CD4-positive, alpha-beta T cell treated with Interleukin-2 at 100 ng/mL for 4 hours (primary cell): ENCODE measurements at places on chromosomes 1 and 21.
A peak's percentile ranks its signal among the peaks of the same experiment; 100 is the strongest.

DNA sequence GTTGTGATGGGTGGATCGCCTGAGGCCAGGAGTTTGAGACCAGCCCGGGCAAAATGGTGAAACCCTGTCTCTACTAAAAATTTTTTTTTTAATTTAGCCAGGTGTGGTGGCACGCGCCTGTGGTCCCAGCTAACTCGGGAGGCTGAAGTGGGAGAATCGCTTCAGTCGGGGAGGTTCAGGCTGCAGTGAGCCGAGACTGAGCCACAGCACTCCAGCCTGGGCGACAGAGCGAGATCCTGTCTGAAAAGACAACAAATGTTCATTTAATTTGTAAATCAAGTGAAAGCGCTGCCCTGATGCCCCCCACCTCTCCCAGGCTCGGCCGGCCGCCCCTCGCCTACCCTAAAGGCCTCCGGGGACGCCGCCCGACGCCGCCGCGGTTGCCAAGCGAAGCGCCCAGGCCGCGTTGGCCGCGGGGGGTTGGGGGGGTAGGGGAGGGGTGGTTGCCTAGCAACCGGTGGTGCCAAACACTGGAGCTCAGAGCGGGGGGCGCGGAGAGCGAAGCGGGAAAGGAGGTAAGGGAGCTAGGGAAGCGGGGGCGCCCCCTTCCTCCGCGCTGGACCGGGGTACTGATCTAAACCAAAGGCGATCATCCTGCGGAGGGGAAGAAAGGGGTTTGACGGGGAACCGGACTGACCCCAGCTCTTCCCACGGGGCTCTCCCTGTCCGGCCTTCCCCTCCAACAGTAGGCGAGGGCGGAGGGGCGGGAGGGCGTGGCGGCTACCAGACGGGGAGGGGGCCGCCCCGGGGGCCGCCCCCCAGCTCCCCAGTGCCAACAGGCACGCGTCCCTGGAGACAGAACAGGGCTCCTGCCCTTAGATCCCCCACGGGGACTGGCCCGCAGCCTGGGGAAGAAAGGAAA is at the start of gene TEKT2:
TEKT2 (plus strand) TSS at position 460 of the 862 bp plus-strand sequence. CDS start 828 bp downstream, outside the sequence.
- no peak for DNase-seq

- DNase-seq: no peak
These were observed 16.7 kb downstream of the CELA2B start for GRCh38 chr1:15492596-15492995.

DNA sequence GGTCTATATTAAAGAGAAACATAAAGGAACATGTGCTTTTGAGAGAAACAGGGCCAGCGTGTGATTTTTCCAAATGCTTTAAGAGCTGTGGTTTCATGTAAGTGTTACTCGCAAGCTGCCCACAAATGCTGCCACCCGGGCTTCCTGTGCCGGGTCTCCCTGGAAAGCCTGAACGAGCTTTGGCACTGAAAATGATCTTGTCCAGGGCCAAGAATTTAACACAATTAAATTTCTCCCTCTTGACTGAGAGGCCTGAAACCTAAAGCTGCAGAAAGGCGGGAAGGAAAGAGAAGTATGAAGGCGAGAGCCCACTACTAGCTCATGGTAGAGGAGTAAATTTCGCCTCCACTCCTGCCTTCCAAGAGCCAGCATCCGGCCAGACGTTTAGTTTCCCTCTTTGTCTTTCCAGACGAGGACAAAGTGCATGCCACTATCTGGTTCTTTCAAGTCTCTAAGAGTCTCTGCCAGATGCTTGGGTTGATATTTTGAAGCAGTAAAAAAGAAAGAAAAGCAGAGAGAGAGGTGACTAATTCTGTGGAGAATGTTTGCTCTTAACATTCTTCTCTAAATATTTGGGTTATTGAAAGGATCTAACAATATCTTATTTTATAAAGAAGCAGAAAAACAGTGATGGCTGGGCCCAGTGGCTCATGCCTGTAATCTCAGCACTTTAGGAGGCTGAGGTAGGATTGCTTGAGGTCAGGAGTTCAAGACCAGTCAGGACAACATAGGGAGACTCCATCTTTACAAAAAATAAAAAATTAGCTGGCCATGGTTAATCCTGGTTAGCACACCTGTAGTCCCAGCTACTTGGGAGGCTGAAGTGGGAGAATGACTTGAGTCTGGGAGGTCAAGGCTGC is 100.0 kb upstream of the HNRNPU start:
- DNase-seq: peak; percentile 20

DNA sequence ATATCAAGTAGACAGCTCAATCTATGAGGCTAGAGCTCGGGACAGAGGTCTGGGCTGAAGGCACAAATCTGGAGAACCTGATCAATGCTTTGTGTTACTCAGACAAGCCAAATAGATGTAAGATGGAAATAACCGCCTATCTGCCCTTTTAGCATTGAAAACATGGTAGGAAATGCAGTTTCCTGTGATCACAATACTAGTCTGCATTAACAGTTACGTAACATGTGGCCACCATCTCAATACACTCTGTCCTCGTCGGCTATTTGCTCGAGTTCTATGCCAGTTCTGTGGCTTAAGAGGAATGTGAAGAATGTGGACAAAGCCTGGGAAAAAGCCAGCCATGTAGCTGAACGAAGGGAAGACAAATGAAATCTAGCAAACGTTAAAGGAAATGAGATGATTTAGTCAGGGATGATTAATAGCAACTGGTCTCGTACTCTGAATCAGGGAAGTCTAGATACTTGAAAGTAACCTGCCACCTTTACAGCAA is 73.3 kb downstream of the HSF2BP start:
- no peak for DNase-seq

DNA sequence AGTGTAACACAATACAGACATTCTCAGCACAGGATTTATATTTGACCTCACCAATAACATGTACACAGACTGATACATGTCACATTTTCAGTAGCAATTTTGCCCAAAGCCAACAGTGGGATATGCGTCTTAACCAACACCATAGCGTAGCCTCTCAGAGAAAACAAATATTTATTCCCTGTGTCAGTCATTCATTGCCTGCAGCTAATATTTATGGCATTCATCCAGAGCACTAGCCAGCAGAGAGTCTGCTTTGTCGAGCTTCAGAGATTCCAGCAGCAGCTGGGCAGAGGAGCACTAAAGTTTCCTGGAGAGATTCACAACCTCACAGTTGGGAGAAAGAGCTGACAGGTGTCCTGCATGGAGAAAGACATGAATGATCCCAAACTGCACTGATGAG is 400.7 kb upstream of the DAB1 start:
- DNase-seq: no peak

GRCh38 chr1:154148807-154149206 is 6.1 kb downstream of the NUP210L start:
- no peak for DNase-seq

DNA sequence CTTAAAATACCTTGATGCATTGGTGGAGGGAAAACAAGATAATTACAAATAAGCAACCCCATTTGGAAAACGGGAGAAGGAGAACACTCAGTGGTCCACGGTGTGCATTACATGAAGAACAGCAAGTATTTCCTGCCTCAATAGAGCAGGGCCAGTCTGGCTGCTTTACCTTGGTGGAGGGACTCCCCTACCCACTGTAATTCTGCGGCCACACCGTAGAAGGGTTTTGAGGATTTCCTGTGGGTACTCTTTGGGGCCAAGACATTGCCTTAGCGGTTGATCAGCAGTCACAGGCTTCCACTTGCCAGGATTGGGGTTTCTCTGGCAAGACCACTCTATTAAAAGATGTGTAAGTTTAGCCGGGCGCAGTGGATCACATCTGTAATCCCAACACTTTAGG is 16.3 kb upstream of the TMEM54 start:
- DNase-seq: no peak
